ENCODE measurements at places on chromosomes 16 and 17.
A peak's percentile ranks its signal among the peaks of the same experiment; 100 is the strongest.

DNA sequence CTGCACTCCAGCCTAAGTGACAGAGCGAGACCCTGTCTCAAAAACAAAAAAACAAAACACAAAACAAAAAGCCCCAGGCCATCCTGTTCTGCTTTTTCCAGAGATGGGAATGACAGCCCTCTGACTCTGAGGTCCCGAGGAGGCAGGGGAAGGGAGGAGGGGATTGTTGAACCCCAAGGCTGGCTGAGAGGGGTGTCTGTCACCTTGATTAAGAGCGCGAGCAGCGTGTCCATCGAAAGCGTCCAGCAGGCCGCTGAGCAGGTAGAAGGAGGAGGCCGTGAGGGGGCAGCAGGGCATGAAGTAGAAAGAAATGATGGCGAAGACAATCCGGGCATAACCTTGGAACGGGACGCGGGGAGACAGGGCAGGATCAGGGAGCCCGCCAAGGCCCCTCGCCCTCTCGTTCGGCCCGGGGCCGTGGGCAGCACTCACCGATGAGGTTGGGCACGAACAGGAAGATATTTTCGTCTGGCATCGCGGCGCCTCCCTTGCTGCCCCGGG is 593 bp downstream of the CDIPT start:
- no peak for DNase-seq

GRCh38 chr16:1182316-1182671 is 29.4 kb downstream of the CACNA1H start:
- DNase-seq = no peak

GRCh38 chr17:17035920-17036523 is 6.2 kb upstream of the MPRIP start:
- DNase-seq = no peak

DNA sequence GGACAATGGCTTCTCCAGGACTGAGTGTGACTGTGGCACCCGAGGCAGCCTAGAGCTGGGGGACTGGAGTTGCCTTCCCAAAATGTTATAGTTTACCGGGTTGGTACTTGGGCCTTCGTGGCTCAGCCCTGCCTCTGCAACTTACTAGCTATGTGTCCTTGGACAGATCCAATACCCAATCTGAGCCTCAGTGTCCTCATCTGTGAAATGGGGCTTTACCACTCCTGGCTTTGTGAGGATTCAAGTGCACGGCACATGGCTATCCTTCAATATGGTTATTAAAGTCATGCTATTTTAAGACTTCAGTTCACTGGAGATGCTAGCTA is 9.6 kb downstream of the IRX5 start:
- no peak for DNase-seq

DNA sequence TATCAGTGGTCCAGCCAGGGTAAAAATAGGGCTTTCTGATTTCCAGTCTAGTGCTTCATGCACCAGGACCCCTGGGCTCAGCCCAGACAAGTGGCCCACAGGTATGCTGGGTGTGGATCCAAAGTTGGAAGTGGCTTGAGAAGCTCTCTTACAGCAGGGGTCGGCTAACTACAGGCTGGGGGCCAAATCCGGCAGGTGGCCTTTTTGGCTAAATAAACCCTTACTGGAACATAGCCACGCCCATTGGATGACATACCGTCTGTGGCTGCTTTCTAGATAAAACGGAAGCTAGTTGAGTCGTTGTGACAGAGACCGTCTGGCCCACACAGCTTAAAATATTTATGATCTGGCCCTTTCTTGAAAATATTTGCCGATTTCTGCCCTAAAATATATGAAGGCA is 119.0 kb upstream of the CDC42EP4 start:
- no peak for DNase-seq

DNA sequence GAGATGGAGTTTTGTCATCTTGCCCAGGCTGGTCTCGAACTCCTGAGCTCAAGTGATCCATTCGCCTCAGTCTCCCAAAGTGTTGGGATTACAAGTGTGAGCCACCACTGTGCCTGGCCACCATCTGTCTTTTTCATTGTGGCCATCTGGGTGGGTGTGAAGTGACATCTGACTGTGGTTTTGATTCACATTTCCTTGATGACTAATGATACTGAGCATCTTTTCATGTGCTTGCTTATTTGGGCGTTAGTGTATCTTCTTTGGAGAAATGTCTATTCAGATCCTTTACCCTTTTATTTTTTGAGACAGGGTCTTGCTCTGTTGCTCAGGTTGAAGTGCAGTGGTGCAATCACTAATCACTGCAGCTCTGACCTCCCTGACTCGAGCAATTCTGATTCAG is 53.9 kb upstream of the ERN1 start:
- no peak for DNase-seq

- no peak for DNase-seq
Measured at GRCh38 chr16:72286936-72287620, 115.1 kb upstream of the PMFBP1 start.

- no peak for DNase-seq
Measured at GRCh38 chr17:81840826-81841778, 6.3 kb upstream of the PPP1R27 start.

- no peak for DNase-seq
Measured at GRCh38 chr16:81888520-81889394, 109.7 kb downstream of the PLCG2 start.

GRCh38 chr17:82257473-82257872 is 16.0 kb downstream of the CSNK1D start:
- peak; percentile 67 for DNase-seq

DNA sequence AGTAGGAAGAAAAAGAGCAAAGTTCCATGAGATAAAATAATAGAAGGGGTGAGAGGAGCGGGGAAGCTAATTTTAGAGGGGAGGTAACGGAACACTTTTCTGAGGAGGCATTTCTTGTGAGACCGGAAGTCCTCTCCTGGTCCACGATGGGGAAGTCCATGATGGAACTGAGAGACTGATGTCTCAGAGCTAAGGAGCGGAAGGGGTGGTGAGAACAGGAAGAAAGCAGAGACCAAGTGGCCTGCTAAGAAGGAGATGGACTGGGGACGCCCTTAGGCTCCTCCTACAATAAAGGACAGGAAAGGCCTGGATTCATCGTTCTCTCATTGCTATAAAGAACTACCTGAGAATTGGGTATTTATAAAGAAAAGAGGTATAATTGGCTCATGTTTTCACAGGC is 59.4 kb downstream of the ADAMTS18 start:
- DNase-seq = no peak

GRCh38 chr17:80927791-80928216 is 63.8 kb upstream of the CHMP6 start:
- DNase-seq = no peak

DNA sequence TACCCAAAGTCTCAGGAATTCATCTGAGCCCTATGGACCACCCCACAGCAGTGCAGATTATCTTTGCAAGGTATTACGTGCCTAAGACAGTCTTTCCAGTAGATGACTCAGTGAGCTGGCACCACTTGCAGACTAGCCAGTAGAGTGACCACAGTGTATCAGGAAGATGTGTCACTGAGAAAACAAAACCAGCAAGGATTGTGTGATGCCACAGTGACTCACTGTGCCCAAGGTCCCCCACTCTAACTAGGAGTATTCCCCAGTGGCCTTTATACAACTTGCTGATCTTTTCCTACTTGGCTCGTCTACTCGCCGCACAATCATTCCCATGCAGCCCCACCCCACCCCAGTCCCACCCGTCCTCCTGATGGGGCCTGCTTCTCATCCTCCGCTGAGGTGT is 26.8 kb upstream of the PRKCA start:
- DNase-seq = no peak

DNA sequence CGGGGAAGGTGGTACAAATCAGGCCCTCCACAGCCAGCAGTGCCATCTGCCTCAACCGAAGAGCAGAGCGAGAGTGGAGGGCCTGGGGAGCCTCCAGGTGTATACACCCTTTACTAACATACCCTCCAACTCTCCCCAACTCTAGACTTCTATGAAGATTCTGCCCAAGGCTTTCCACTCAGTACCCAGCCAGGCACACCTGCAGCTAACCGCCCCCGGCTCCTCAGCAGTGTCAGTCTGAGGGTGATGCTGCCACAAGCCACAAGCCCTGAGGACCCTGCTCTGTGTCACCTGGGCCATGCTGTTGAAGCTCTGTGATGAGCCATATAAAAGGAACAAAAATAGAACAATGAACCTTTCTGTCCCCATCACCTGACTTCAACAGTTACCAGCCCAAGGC is 3.8 kb downstream of the CENPV start:
- no peak for DNase-seq

GRCh38 chr16:89710709-89711564 is 9.4 kb upstream of the SPATA2L start:
- DNase-seq = no peak

DNA sequence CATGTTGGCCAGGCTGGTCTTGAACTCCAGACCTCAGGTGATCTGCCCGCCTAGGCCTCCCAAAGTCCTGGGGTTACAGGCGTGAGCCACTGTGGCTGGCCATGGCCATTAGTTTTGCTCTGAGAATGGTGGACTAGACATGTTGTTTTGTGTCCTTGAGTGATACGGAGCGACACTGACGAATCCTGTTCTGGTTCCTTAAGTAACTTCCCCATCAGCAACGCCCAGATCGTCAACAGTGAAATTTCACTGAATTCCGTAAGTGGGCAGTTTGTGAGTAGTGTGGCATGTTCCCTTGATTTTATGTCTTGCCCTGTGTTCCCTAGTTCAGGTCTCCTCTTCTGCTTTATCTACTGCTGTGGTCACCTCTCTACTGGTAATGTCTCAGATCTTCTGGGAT is 67.4 kb downstream of the SNX29 start:
- no peak for DNase-seq

DNA sequence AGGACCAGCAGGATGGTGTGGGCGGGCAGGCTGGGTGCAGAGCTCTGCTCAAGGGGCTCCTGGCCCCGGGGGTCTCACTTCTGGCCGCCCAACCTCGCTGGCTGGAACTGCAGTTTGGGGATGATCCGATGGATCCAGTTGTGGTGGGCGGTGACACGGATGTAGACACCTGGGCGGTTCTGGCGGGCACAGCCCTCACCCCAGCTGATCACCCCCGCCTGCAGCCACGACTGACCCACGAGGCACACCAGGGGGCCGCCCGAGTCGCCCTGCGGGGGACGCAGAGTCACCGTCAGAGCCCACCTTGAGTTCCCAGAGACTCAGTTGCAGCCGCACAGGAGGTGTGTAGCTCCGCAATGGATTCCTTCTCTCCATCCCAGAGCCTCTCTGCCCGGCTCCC is 7.5 kb downstream of the PRSS27 start:
- no peak for DNase-seq

GRCh38 chr17:81476635-81477034 is 36.0 kb downstream of the ACTG1 start:
- no peak for DNase-seq

- DNase-seq = no peak
Measured at GRCh38 chr17:28317966-28318758, 838 bp upstream of the TMEM97 start.

DNA sequence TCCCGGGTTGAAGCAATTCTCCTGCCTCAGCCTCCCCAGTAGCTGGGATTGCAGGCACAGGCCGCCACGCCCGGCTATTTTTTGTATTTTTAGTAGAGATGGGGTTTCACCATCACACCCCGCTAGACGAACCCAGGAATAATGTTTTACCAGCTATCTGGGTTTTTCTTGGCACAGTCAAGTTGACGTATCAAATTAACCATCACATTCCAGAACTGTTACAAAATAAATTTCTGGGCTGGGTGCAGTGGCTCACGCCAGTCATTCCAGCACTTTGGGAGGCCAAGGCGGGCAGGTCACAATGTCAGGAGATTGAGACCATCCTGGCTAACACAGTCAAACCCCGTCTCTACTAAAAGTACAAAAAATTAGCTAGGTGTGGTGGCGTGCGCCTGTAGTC is 501.2 kb downstream of the SHISA9 start:
- no peak for DNase-seq

- DNase-seq = no peak
Measured at GRCh38 chr16:16041196-16041892, 91.9 kb downstream of the ABCC1 start.

DNA sequence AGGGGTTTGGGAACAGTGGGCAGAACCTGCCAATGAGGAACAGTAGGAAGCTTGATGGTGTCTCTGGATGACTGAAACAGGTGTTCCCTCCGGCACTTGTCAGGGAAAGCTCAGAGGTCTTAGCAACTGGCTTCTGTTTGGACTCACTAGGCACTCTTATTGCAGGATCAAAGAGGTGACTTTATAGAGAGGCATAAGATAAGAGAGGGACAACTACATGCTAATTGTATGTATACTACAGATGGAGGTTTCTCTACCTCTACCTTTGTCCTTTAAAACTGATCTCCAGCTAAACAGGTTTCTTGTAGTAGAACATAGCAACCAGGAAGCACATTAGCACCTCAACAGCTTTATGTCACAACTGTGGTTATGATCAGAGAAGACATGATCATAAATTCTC is 7.6 kb downstream of the CNTD1 start:
- no peak for DNase-seq

DNA sequence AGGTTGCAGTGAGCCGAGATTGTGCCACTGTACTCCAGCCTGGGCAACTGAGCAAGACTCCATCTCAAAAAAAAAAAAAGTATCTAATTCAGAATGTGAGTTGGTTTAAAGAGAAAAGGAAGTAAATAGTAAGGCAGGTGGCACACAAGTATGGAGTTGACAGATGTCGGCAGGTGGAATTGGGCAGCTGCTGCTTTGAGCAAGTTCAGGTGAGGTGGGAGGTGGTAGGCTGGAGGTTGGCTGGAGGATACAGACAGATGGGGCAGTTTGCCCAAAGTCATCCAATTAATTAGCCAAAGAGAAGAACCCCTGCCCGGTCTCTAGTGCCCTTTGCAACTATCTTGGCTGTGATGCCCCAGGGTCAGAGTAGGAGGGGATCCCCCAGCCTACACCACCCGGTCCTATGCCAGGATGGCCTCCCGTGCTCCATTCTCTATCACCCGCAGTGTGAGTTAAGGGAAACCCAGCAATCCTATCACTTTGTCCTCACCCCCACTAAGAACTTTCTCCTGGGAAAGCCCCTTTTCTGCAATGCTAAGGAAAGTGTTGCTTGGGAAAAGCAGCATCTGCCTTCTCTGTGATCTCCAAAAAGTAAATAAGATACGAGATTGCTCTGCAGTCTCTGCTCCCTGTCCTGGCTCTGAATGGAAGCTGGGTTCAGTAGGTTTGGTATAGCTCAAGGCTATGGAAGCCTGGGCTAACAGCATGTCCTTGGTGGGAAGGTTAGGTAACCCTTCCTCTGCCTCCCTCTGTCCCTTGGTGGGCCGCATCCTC is 32.2 kb downstream of the SLC12A3 start:
- DNase-seq = no peak

DNA sequence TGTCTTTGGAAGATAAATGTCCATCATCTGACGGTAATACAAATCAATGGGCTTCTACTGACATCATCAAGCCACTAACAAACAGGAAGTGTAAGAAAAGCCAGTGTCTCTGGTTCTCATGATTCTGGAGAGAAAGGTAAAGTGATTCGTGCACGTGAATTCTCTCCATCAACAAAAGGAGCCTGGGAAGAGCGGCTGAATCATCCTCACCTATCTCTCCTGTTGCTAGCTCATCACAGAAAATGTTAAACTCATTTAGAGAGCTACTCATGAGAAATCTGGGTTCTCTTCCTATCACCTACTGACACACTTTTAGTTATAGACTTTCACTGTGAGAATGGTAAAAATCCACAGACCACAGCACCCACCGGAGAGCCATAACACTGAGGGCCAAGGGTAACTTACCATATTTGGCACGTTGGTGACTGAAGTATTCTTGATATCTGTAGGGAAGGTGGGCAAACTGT is 70.3 kb downstream of the CREBBP start:
- no peak for DNase-seq

GRCh38 chr17:31296142-31296541 is 897 bp downstream of the OMG start:
- no peak for DNase-seq
